ENCODE measurements at places on chromosomes 5 and 9. TPM values are rescaled to one million over a fixed set of nuclear protein-coding genes. Genes with fewer than 3 reads are reported as not detected.

DNA sequence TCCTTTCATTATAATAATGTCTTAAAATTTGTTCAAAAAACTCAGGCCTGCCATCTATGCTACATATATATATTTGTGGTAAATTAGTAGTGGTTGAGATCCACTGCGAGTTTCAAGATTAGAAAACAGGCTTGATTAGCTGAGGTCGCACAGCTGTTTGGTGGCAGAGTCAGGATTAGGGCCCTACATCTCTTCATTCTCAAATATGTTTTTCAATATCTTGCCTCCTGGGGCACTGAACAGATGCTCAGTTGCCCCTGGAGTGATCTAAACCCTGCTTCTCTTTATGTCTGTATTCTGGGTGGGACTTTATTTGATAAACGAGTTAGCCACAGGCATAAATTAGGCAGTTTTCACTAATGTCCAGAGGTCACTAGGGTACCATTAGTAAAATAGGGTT lies 27.8 kb upstream of the CEP120 start:
- no peak for DNase-seq

- no peak for DNase-seq
Observed at GRCh38 chr9:99265691-99266090, 43.6 kb downstream of the SEC61B start.

The SPAG8 gene
- total RNA-seq = 5.4 TPM

DNA sequence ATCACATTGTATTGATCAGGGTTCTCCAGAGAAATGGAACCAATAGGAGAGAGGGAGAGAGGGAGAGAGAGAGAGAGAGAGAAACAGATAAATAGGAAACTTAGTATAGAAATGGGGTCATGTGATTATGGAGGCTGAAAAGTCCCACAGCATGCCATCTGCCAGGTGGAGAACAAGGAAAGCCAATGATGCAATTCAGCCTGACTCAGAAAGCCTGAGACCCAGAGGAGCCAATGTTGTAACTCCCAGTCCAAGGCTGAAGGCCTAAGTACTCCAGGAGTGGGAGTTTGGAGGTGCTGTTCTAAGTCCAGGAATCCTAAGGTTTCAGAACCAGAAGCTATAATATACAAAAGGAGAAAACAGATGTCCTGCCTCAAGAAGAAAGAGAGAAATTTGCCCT lies 48.4 kb upstream of the ISOC1 start:
- no peak for DNase-seq

DNA sequence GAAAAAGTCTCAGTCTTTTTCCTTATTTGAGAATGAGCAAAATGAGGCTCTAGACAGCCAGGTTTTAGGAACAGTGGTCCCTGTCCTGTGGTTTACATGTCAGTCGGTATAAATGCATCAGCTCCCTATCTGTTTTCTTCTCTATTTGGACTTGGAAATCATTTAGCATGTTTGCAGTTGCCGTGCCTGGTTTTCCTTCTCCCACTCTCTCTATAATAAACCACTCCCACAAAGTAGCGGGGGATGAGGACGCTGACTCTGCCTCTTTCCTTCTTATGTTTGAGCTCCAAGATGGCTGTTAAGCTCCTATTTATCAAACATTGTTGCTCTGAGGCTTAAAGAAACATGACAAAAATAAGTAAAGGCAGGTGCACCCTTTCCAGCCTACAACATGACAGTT lies 57.2 kb upstream of the CTSL start:
- no peak for DNase-seq

Measured in B cell (primary cell).